ENCODE measurements at places on chromosomes 1 and 21. TPM values are rescaled to one million over a fixed set of nuclear protein-coding genes. Genes with fewer than 3 reads are reported as not detected.

DNA sequence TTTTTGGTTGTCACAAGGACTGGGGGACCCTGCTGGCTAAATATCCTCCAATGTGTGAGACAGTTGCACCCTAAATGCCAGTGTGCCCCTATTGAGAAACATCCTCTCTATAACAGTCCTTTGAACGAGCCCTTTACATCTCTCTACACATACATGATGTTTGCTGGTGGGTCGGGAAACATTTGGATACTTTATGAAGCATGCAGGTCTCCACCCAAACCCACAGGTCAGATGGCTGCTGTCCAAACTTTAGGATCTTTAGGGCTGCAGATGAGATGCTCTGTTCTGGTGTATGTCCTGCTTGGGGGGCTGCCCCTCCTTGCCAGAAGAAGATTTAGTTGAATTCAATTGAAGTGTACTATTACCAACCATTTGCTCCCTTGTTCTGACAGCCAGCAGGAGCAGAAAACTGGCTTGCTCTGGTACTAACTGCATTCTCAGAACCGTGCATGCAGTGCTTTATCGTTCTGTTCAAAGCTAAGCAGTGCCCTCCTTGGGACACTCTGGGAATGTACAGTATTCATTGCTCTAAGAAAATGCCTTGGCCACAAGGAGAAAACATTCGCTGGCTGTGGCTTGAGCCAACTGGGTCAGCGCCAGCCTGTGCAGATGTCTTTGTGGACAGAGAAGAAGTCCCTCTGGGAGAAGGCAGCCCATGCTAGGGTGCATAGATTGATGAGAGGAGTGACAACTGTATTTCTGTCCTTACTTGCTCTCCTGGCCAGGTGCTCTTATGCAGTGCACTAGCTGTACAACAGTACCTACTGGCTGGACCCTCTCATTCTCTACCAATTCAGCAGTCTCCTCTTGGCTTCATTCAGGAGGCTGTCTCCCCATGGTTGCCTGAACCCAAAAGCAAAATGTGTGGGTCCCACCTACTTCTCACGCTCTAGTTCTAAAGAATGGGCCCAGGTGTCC is 61.4 kb upstream of the DIRAS3 start:
- DNase-seq: peak; percentile 91

EFNA1 gene
- 35.9 TPM for polyA plus RNA-seq

DNA sequence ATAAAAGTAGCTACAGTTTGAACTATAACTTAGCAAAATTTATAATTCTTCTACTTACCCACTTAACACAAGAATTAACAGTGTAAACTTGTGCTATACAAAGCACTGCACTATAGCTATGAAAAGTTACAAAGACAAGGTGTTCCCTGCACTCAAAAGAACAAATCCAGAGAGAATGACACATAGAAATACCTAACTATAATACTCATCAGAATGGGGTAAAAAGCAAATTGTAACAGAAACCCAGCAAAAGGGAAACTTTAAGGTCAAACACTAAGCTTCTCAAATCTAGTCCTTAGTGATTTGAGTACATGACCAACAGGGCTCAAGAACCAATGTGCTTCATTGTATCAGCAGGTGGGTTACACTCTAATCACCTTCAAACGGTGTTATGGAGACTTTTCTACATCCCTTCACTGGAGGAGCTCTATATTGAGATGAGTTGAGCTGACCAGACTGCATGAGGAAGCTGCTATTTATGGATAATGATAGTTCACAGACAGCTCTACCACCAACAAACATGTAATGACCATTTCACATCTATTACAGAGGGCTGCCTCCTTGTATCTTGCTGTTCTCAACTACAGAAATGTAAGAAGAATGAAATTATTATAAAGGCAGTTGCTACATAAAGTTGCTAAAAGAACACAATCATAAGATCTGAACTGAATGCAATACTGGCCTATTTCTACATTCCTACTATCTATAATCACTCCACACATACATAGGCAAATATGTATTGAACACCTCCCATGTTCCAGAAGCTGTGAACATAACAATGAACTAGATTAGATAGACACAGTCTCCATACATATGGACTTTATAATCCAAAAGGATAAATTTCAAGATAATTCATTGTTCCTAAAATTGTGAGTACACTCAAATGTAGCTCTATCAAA is 47.6 kb downstream of the PIK3R3 start:
- no peak for DNase-seq

GRCh38 chr1:3905266-3905952 is 5.3 kb upstream of the C1orf174 start:
- DNase-seq: no peak

DNA sequence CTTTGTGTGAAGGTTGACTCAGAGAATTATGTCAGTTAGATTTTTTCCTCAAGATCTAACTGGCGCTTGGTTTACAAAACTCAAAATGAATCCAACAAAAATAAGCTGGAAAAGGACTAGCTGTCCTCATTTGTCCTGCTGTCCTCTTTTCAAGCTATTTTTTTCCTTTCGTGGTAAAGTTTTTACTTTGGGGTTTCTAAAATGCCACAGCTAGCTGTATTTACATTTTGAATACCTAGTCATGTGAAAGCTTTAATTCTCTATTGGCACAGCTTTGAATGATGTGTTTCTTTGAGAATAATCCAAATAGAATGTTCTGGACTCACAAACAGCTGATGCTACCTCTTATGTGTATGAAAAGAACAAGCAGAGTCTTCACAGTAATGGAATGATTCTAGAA is 673.6 kb upstream of the NR5A2 start:
- DNase-seq: no peak

KCNN3 gene
- polyA plus RNA-seq: 2.0 TPM

DNA sequence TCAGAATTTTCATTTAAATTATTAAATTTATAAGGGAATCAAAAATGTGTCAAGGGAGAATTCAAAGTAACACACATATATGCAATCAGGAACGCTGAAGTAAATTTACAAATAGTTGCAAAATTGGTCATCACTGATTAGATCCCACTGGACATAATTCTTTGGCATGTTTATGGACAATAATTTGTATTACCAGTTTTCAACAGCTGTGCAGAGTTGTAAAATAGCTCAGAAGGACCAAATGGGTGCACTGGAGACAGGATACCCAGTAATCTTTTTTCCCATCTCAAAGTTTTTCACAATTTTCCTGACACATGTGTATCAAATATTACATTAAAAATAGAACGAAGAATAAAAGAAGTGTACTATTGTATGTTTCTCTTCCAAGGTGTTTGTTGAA is 4.1 kb upstream of the ANGPTL1 start:
- no peak for DNase-seq

APOBEC4 gene
- not detected for polyA plus RNA-seq

DNA sequence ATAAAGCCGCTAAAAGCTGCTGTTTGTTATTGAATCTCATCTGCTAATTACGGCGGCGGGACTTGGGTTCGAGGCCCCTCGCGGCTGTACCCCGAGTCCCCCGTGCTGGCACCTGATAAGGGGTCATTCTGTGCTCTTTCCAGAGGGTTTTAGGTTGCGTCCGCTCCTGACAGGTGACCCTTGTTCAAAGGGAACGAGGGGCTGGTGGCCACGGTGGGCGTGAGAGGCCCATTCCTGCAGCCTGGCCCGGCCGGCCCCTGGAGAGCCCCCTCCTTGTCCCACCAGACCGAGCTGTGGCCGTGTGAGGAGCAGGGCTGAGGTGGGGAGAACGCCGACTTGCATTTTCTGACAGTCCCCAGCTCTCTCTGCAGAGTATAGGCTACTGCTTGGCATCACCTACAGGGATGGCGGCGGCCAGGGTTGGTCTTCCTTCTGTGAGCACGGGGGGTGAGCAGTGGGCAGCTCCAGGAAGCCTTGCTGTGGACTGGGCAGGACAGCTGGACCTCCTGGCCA is 12.2 kb downstream of the PRDM16 start:
- no peak for DNase-seq

PCP4 gene
- 118 TPM for polyA plus RNA-seq

TMPRSS15 gene
- not detected for polyA plus RNA-seq

DNA sequence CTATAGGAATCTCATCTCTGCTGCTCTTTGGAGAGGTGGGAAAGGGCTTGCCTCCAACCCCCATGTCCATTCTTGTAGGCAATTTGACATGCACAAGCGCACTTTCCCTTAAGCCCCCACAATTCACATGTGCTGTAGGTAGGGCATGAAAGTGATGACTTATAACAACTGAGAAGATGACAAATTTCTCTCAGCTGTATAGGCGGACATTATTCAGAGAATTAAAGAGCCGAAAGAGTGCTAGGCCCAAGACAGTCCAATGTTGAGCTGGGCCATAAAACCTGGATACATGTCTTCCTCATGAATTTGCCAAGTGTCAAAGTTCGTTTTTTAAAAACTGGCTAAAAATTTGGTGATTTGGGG is 106.3 kb upstream of the LYPLAL1 start:
- DNase-seq: no peak

LCE1C gene
- polyA plus RNA-seq: not detected

DNA sequence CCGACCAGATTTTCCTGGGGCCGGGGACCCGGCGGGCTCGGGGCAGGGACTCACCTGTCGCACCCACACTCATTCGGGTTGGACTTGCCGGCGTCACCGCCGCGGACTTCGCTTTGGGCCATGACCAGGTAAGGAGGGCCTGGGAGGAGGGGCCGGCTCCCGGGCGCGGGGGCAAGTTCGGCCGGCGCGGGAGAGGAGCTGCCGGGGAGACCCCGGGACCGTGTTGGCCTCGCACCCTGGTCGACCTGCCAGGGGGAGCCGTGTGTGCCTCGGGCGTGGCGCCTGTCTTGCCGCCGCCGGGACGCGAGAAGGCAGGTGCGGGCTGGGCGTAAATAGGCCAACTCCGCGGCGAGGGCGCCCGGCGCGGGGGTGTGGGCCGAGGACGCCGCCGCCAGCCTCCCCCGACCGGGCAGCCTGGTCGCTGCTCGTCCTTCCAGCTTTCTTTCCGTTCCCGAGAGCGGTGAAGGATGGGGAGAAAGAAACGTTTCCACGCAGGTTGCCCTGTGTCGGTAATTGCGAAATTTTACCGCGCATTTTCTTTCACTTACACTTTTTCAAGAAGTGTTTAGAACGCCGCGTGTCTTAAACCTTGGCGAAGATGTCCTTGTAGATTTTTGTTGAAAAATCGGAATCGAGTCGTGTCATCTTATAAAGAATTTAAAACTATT is 558 bp downstream of the USP1 start:
- DNase-seq: no peak

CAMK1G gene
- polyA plus RNA-seq: 0.84 TPM

- no peak for DNase-seq
These were observed 110.9 kb upstream of the IFFO2 start for GRCh38 chr1:19067182-19067911.

BMP8A gene
- polyA plus RNA-seq: 0.24 TPM

MYBPH gene
- polyA plus RNA-seq: not detected

DNA sequence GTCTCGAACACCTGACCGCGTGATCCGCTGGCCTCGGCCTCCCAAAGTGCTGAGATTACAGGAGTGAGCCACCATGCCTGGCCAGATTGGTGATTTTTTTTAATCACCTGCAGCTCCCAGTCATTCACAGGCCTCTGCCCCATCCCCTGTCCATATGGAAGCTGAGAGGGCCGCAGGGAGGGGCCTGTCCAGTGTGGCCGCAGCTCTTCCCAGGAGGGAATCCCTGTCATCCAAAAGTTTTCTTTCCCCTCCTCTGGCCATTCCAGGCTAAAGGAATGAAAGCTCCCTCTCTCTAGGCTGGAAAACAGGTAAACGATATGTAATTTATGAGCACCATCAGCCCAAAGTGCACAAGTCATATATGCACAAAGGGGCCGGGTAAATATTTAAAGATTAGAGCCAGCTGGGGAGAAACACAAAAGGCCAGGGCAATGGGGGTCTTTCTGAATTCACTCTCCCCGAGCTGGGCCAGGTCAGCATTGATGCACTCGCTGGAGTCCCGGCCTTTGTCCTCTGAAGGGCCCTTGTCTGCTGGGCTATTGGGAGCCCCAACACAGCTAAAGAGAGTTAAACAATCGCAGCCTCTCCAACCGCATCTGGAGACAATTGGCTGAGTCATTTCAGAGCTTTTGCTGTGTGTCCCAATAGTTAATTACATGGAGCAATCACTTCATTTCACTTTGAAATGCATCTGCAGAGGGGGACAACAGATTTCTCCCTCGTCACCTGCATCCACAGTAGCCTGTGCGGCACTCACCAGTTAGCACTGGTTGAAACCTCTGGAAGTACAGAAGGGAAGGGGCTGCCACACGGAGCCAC is 3.8 kb upstream of the HES3 start:
- DNase-seq: no peak

DNA sequence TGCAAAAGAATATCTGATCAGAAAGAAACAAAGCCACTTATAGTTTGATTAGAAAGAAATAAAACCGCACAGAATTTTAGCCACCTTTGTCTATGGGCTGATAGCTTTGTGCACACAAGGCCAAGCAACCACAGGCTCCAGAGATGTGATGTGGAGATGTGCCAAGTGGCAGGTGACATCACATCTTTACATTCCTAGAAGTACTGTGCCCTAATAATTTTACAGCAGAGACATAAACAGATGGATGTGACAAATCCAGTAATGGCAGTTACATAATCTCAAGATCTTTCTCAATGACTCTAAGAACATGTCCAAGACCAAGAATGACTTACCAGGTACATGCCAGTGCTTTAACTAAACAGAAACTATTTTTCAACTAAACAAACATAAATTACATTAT is 159.5 kb downstream of the LTN1 start:
- DNase-seq: no peak

CHML gene
- polyA plus RNA-seq: 3.0 TPM

Data from adrenal gland (tissue), 19 donors.